ENCODE measurements at places on chromosomes 3 and 15.

DNA sequence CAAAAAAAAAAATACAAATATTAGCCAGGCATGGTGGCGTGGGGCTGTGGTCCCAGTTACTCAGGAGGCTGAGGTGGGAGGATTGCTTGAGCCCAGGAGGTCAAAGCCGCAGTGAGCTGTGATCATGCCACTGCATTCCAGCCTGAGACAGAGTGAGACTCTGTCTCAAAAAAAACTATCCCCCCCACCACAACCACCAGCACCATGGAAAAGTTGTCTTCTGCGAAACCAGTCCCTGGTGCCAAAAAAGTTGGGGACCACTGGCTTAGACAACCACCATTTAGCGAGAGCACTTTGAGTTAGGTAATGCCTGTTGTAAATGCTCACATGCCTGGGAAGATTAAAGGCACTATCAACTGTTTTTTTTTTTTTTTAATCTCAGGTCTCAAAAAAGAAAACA is 15.4 kb downstream of the ARHGAP31 start:
- no peak for DNase-seq

GRCh38 chr3:119662604-119663373 is 2.4 kb upstream of the POPDC2 start:
- DNase-seq, result no peak

DNA sequence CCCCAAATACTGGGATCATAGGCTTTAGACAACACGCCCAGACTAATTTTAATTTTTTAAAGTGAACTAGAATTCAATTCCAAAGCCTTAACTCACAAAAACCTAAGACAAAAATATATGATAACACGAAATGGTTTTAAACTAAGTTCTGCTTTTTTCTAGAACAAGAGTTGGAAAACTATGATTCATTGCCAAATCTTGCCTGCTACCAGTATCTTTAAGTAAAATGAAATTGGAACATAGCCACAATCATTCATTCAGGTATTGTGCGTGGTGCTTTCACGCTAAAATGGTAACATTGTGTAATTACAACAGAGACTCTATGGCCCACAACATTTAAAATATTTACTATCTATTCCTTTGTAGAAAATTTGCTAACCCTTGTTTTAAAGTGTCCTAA is 488.0 kb upstream of the ZNF385D start:
- DNase-seq, result no peak

- DNase-seq, result peak; percentile 46
Observed at GRCh38 chr3:72329354-72329753, 518.9 kb downstream of the SHQ1 start.

- no peak for DNase-seq
Observed at GRCh38 chr3:18177271-18177670, 247.9 kb downstream of the SATB1 start.

DNA sequence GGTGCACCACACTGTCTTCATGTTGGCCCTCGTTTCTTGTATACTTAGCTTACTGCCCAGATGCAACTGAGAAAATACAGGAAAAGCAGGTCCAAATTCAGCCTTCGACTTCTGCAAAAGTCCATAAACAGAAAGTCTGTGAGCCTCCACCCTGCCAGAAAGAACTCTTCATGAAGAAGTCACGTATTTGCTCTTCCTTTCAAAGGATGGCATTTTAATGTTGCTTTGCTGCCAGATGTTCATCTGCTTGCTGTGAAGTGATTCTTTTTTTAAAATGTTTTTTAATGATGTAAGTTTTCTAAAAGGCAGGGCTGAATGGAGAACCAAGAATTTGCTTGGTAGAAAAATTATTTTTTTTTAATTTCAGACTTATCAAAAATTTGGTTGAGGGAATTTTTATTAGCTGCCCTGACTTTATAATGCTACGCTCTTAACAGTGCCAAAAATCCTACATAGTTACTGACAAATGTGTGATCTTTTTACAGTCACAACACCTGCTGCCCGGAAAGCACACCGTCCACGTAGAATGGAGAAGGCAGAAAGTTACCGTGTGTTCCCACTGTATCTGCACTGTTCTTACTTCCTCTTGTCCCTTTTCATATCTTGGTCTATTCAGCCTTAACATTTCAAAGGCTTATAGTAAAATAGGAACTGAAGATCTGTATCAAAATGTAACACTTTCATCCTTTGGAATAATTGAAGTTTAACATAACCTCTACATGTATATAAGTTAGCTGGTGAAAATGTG is 136.3 kb downstream of the LRRC28 start:
- no peak for DNase-seq

DNA sequence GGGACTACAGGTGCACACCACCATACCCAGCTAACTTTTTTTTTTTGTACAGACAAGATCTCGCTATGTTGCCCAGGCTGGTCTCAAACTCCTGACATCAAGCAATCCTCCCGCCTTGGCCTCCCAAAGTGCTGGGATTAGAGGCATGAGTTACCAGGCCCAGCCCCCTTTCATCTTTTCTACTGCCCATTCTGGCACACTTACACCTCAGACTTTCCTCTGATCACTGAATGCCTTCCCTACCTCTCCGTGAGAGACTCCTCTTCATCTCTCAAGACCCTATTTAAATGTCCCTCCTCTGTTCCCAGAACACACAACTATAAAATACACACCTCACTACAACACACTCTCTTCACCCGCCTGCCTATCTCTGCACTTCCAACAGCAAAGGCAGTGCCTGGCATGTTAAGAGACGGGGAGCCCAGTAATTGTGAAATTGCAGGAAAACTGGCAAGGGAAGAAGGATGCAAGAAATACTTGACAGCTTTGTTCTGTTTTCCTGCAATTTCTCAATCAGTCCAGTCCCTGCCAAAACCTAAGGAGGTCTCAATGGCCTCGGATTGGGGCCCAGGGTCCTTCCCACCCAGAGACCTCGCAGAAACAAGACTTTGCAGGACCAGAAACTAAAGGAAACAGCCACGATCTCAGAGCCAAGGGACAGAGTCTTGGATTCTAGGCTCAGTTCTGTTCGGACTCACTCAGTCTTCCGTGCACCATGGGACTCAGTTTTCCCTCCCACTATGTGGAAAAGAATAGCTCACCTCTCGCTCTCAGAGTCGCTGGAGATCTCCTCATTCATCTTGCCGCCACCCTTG is 849 bp downstream of the RRP9 start:
- DNase-seq, result no peak

- no peak for DNase-seq
Observed at GRCh38 chr3:74621581-74621980, 7.1 kb upstream of the CNTN3 start.

- DNase-seq, result no peak
Observed at GRCh38 chr3:88041005-88041404, 17.8 kb downstream of the CGGBP1 start.

DNA sequence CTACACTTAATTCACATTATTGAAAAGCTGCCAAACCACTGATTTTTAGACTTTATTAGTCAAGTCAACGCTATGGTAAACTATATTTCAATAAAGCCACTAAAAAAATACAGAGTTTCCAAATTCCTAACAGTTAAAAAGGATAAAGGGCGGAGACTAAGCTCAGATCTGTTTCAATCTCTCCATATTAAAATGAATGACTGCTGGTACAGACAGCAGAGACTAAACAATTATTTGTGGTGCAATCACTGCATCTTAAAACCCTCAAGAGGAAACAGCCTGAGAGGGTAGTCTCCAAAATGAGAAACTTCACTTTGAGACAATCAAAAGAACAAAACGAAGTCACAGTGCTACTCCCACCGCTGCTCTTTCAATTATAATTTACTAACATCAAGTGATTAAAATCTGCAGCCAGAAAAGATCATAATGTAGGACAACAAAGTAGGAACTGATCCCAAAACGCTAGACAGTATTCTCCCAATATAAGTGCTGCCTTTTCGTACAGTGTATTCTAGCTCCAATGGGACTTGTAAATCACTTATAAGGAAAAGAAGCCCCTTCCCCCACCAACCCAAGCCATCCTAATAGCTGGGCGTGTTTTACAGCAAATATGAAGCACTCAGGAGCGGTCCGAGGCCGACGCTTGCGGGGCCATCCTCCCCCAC is 1.2 kb downstream of the UBP1 start:
- no peak for DNase-seq

DNA sequence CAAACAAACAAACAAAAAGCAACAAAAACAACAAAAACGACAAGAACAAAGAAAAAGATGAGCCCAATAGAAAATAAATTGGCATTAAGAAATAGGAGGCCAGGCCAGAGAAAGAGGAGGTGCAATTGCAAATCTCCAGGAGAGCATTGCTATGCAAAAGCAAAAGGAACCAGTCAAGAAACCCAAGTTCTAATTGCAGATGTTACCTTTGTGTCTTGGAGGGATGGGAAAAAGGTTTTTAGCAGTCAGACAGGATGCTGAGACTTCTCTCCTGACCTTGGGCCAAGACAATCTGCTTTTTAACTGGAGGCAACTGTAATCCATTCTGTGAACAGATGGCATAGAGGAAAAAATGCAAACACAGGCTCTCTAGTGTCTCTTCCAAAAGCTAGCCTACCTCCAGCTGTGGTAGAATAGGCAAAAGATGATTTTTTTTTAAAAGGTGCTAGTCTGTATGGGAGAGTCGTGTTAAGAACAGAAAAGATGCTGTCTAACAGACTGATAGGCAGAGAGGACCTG is 56.4 kb downstream of the LSAMP start:
- no peak for DNase-seq

- DNase-seq, result no peak
Observed at GRCh38 chr15:59247364-59247763, 40.7 kb downstream of the LDHAL6B start.

GRCh38 chr3:11613319-11613718 is 30.4 kb downstream of the VGLL4 start:
- DNase-seq, result no peak

- DNase-seq, result peak; percentile 45
Observed at GRCh38 chr15:93088200-93088980, 621 bp downstream of the RGMA start.

GRCh38 chr3:101784855-101785613 is 6.0 kb downstream of the NXPE3 start:
- no peak for DNase-seq

DNA sequence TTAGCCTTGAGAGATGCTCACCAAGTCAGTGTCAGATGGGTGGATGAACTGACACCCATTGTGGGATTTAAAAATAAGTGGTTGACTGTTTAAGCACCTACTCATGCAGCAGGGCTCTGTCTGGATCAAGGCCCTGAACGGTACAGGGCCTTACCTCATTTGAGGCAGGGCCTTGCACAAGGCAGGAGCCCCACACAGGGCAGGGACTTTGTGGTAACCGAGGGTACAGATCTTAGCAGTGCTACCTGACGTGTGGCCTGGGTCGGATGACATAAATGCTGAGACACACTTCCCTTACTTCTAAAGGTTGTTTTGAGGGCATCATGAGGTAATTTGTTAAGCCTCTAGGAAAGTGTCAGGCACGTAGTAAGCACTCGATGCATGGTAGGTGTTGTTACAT is 59.5 kb upstream of the PLXNA1 start:
- no peak for DNase-seq

DNA sequence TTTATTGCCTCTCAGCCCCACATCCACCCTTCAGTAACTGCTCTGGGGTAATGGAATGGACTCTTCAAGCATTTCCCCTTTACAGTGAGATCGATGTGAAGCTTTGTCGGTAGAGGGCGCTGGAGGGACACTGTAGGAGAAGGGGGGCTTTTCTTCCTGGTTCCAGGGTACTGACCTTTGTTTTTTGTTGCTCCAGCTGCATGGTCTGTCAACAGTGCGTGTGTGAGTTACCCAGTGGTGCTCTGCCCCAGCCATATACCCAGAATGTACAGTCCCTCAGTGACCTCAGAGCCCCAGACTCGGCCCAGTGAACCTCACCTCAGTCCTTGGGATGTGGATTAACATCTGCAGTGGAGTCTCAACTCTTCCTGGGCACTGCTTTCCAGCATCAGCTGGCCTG is 180.3 kb upstream of the TSC22D2 start:
- no peak for DNase-seq

DNA sequence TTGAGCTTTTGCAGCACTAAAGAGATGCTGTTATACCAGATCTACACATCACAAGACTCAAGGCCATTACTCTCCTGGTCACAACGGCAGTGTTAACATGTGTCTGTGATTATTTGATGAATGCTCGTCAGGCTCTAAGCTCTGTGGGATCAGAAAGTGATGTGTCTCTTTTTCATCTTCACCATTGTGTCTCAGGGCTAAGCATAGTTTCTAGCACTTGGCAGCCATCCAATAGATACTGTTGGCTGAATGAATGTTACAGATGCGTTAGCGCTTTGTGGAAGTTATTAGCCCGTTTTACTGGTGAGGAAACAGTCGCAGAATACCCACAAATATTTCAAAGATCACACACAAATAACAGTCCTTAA is 1.2 kb upstream of the FAM81A start:
- no peak for DNase-seq

Data from left ventricle myocardium inferior (tissue), 1 donor.